Activated CD4-positive, alpha-beta T cell treated with anti-CD3 and anti-CD28 coated beads for 24 hours (primary cell): ENCODE measurements at places on chromosomes 6 and 20.
A peak's percentile ranks its signal among the peaks of the same experiment; 100 is the strongest.

GRCh38 chr6:30985490-30985889 is 2.0 kb downstream of the MUC21 start:
- no peak for DNase-seq

- no peak for DNase-seq
Measured at GRCh38 chr6:45949256-45949655, 66.4 kb downstream of the CLIC5 start.

- no peak for DNase-seq
Measured at GRCh38 chr6:154219250-154219649, 137.4 kb downstream of the IPCEF1 start.

DNA sequence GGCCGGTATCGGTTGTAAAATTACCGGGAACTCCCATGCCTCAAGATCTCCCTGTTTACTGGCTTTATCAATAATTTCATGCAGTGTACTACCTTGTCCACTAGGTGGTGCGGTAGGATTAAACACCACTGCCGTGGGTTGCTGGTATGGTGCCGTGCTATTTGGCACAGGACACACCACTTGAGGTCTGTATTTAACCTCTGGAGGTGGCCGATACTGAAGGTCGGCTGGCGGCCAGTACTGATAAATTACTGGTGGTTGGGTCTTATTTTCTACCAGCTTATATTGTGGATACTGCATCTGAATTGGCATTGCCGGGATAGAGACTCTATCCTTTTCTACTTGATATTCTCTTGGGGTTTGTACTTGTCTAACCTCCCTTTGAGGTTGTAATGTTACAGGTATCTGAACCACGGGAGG is 14.3 kb upstream of the PTCRA start:
- peak; percentile 56 for DNase-seq

GRCh38 chr6:105819745-105820144 is 266.4 kb upstream of the PRDM1 start:
- DNase-seq, result no peak

DNA sequence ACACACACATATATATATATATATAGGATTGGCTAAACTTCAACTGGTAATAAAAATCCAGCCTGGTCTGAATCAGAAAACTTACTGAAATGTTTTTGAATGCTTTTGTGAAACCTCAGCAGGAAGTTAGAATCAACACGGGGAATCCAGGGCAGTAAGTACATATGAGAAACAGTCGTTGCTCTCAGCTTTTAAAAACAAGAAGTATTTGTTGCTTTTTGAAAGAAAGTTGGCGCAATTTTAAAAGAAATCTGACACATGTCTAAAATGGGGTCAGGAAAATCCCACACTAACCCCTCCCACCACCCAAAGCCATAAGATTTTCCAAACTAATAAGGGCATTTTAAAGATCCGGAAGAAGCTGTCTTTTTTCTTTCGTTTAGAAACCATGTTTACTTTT is 11.5 kb upstream of the CCDC170 start:
- no peak for DNase-seq

DNA sequence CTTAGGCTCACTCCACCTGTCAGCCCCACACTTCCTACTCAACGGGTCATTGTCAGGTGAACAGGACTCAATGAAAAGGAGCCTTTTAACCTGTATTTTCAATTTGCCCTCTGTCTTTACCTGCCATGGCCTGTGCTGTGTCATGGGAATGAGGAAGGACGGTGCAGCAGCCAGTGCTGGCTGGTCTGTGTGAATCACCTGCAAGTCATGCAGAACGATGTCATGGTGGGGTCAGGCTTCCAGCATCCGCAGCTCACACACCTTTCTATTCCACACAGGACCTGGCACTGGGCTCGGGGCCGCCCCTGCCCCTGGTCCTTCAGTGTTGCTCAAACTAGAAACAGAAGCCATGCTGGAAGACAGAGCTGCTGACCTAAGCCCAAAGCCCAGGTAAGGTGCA is 188.7 kb upstream of the GMDS start:
- DNase-seq, result no peak

- DNase-seq, result no peak
Measured at GRCh38 chr20:59813948-59814839, 119.2 kb downstream of the SYCP2 start.

GRCh38 chr6:71886184-71887005 is at the start of gene RIMS1:
Gene RIMS1 (plus strand): TSS chr6:71886550. CDS start chr6:71887024, 474 bp downstream.
- no peak for DNase-seq

GRCh38 chr6:150196942-150197745 is 54.3 kb downstream of the PPP1R14C start:
- no peak for DNase-seq

- peak; percentile 70 for DNase-seq
Measured at GRCh38 chr6:149028767-149029405, 282.1 kb downstream of the UST start.

DNA sequence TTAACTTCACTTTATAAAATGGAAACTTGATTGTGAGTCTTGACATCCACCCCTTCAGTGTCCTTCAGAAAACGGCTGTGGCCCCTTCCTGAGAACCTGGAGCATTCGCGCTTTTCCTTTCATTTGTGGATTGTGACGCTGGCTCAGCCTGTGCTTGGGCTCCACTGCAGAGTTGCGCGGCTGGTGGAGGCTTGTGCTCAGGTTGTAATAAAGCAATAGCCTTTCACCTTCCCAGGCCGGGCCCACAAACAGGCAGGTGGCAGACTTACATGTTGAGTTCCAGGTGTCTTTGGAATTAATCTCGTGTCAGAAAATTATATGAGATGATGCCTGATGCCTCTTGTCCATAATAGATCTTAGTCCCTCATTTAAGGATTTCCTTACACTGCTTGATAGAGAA is 199.9 kb downstream of the CDH4 start:
- DNase-seq, result no peak

GRCh38 chr6:135658916-135659315 is 161.4 kb upstream of the AHI1 start:
- no peak for DNase-seq
